CD4-positive, alpha-beta T cell (primary cell): ENCODE measurements at places on chromosomes 6 and 20. TPM values are rescaled to one million over a fixed set of nuclear protein-coding genes. Genes with fewer than 3 reads are reported as not detected.

GRCh38 chr6:71879016-71879415, 7.3 kb upstream of the RIMS1 start:
- no peak overlapping the region for H3K4me3 ChIP-seq
- no peaks in the 10 kb centered on the region for H3K27me3 ChIP-seq
- no peak for DNase-seq
- no peaks in the 10 kb centered on the region for H3K36me3 ChIP-seq
- no peak overlapping the region for H3K27ac ChIP-seq

- H3K27ac ChIP-seq: no peak overlapping the region
- no peak for DNase-seq
- peaks cover 4% of the 10 kb centered on the region for H3K4me1 ChIP-seq
- H3K36me3 ChIP-seq: no peaks in the 10 kb centered on the region
- H3K4me3 ChIP-seq: no peak overlapping the region
These were observed 45.6 kb upstream of the ESR1 start for GRCh38 chr6:151761851-151762250.

GRCh38 chr6:163393923-163394322, 20.6 kb upstream of the QKI start:
- H3K4me1 ChIP-seq: no peaks in the 10 kb centered on the region
- no peak for DNase-seq
- no peaks in the 10 kb centered on the region for H3K36me3 ChIP-seq
- peaks cover 15% of the 10 kb centered on the region for H3K27me3 ChIP-seq
- H3K4me3 ChIP-seq: no peak overlapping the region

GRCh38 chr20:62707276-62707920, 1.2 kb upstream of the NTSR1 start:
- peaks cover 29% of the 10 kb centered on the region for H3K27me3 ChIP-seq
- H3K4me3 ChIP-seq: no peak overlapping the region
- H3K4me1 ChIP-seq: peaks cover 29% of the 10 kb centered on the region
- no peak overlapping the region for H3K27ac ChIP-seq
- H3K36me3 ChIP-seq: no peaks in the 10 kb centered on the region

Gene E2F1
- 1.6 TPM for total RNA-seq

Gene SEL1L2
- total RNA-seq: not detected

Gene BPIFB4
- total RNA-seq: not detected

Gene SLC17A3
- total RNA-seq: 0.50 TPM
